Right ventricle myocardium superior (tissue), 1 donor: ENCODE measurements at places on chromosomes 16 and 17. TPM values are rescaled to one million over a fixed set of nuclear protein-coding genes. Genes with fewer than 3 reads are reported as not detected.

DNA sequence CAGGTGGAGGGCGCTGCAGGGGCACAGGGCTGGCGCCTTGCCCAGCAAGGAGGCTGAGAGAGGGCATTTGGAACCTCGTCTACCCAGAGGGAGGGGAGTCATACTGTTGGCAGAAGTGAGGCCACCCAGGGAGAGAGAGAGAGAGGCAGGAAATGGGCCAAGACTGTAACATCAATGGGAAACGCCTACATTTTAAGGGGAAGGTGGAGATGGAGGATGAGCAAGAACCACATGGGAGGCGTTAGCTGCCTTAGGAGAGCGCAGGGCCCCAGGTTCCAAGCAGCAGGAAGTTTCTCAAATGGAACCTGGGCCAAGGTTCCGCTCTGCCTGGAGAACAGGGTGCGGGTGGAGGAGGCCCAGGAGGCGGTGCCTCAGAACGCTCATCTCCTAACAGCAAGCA is 2.7 kb upstream of the WFDC1 start:
- peak; percentile 22 for DNase-seq

GRCh38 chr16:69931631-69932030 is 19.5 kb upstream of the CLEC18A start:
- DNase-seq: no peak

DNA sequence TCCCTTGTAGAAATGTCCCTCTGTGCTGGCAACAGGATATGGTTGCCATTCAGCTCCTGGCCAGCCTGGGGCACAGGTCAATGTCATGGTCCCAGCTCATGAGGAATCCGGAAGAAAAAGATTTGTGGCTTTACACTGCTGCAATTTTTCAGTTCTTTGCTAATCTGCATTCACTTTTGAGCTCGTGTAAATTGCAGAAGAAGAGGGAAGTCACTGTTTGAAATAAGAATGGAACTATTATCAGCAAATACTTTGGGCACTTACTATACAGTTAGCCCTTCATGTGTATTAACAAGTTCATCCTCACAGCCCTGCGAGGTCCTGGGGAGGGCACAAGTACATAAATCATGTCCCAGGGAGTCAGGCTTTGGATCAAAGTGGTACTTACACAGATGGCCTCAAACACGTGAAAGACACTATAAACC is 14.2 kb downstream of the SLC47A2 start:
- no peak for DNase-seq

- peak; percentile 54 for DNase-seq
Observed at GRCh38 chr16:16096121-16096857, 127.0 kb downstream of the ABCC6 start.

LAT gene
- 2.4 TPM for total RNA-seq

GRCh38 chr16:85537795-85538401 is 75.2 kb upstream of the GSE1 start:
- no peak for DNase-seq

DNA sequence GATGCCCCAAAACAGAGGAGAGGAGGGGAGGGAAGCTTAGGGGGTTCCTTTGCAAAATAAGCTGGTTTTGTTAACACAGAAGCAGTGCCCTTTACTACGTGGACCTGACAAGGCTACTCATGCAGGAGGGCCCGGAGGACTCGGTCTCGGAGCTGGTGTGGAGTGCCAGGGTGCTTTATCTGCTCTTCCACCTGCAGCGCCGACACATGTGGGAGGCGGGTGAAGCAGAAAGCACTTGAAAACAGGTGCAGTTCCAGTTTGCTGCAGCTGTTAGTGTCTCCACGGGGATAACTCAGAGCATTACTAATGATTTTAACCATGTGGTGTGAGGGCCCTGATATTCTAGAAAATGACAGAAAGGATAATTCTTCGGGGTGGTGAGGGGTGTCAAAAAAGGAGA is 35.0 kb upstream of the MNT start:
- no peak for DNase-seq

BHLHA9 gene
- total RNA-seq: not detected

PITPNM3 gene
- 0.27 TPM for total RNA-seq

- DNase-seq: no peak
Observed at GRCh38 chr16:10812312-10813098, 6.1 kb downstream of the TVP23A start.

DNA sequence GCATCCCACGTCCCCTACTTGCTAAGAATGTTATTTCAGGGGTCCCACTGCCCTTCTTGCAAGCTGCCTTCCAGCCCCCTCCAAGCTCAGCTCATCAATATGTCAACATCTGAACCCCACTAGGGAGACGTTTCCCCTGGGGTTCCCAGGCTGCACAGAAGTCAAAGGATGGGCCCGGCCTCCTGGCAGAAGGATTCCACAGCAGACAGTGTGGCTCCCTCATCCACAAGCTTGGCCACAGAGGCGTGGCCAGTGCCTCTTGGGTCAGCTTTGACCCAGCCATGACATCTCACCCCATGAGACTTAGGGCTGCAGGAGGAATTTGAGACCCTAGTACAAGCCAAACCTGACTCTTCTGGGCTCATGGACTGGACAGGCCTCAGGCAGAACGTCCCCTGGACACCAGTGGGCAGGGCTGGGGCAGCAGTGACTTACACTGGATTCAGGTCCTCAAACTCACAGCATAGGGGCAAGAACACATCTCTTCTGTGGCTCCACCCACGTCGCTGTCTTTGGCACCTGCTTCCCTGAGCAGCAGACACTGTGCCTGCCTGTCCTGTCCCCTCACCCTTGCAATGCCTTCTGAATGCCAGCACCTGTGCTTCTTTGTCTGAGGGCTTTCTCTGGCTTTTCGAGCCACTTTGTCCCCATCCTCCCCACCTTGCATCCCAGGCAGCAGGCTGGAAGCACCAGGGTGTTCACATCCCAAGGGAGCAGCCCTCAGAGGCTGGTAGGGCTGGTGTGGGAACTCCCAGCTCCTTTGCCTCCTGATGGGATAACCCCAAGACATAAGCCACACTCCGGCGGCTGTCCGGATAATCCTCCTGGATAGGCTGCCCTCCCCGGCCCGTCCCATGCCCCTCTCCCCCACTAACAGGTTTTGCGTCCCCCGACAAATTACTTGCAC is 56.0 kb upstream of the ENPP7 start:
- DNase-seq: no peak

- no peak for DNase-seq
Observed at GRCh38 chr17:72863526-72864211, 228.8 kb downstream of the SLC39A11 start.

GRCh38 chr17:44097110-44097958 is 26.1 kb downstream of the HDAC5 start:
- peak; percentile 85 for DNase-seq

DNA sequence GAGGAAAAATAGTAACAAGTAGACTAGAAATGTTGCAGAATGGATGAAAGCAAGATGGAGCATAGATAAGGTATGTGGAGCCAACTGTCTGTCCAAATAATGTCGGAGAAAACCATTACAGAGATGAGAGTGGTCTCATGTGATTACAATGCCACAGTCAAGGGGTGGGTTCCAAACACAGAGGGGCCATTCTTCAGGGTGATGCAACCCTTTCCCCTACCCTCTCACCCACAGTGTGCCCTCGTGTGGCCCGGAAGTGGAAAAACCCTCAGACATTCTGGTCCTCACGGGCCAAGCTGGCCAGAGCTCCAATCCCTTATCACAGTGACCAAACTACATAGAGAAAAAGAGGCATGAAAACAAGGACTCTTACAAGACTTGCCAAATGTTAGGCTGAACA is 17.7 kb upstream of the HS3ST3A1 start:
- no peak for DNase-seq

ALOX15B gene
- not detected for total RNA-seq

GRCh38 chr16:77677129-77677528 is 45.2 kb upstream of the NUDT7 start:
- DNase-seq: no peak

DNA sequence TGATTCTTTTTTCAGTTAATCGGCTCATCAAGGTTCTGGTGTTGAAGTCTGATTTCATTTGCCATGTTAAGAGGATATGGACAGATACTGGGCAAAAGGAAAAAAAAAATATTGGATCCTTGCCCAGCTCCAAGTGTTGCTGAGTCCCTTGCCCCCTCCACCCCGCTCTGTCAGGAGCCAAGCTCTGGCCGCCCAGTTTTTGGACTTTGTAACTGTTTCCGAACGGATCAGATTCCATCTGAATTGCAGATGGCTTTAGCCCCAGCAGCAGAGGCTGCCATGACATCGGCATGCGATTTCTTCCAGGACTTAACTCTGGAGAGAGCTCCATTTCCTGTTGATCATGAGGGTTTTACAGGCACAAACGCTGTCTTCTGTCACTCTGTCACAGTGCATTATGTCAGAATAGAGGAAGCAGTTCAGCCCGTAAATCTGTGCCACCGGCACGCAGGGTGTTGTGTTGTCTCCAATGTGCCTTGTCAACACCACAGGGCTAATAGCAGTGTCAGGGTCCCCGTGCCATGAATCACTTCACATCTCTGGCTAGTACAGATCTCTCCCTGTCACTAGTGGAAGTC is 615.6 kb downstream of the MAF start:
- peak; percentile 57 for DNase-seq

DNA sequence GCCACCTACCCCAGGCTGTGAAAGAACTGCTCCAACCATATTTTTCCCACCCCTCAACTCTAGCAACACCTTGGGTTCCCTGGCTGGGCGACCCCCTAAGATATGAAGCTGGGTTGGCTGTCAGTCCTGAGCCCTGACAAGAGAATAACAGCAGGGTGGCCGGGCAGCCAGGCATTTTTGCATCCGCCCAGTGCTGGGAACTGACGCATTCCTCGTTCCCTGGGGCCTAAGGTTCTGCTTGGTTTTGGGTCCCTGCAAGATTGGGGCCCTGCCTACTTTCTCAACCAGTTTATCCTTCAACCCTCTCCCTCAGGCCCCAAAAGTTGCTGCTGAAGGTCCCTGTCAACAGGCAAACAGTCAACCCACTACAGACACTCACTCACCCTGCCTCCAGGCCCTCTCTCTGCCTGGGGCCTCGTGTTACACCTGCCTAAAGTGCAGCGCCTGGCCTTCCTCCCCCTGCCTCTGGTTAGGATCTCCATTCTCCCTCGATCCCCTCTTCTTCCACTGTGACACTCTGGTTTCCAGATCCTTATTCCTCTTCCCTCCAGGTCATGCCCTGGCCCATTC is 151.5 kb downstream of the STX8 start:
- DNase-seq: no peak

DNA sequence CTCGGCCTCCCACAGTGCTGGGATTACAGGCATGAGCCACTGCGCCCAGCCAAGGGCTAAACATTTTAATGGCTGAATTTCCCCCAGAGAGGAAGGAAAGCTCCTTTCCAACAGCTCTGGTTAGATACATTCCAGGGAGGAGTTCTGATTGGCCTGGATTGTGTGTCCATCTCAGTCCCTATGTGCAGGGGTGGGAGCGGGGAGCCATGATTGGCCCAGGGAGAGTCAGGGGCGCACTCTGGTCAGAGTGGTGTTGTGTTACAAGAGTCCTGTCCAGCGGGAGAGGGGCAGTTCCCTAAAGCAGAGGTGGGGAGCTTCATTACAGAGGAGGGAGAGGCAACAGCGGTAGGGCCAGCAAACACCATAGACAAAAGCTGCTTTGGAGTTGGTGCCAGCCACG is 75.0 kb downstream of the RAP1GAP2 start:
- no peak for DNase-seq

DNA sequence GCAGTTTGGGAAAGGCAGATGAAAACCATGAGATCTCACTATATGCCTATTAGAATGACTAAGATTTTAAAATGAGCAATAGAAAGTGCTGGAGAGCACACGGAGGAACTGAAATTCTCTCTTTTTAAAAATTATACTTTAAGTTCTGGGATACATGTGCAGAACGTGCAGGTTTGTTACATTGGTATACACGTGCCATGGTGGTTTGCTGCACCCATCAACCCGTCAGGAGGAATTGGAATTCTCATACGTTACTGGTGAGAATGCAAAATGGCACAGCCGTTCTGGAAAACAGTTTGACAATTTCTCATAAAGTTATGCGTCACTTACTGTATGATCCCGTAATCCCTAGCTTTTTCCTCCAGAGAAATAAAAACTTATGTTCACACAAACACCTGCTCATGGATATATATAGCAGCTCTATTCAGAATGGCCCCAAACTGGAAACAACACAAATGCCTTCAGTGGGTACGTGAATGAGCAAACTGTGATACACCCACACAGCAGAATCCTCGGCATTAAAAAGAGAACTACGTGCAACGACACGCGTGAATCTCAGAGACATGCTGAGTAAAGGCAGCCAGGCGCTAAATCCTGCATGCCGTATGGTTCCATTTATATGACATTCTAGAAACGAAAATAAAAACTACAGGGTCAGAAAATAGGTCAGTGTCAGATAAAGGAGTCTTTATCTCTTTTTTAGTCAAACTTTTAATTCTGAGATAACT is 11.8 kb downstream of the PIK3R6 start:
- no peak for DNase-seq

SOX15 gene
- total RNA-seq: 0.91 TPM

ANKS4B gene
- not detected for total RNA-seq

AKAP1 gene
- 228 TPM for total RNA-seq

DNA sequence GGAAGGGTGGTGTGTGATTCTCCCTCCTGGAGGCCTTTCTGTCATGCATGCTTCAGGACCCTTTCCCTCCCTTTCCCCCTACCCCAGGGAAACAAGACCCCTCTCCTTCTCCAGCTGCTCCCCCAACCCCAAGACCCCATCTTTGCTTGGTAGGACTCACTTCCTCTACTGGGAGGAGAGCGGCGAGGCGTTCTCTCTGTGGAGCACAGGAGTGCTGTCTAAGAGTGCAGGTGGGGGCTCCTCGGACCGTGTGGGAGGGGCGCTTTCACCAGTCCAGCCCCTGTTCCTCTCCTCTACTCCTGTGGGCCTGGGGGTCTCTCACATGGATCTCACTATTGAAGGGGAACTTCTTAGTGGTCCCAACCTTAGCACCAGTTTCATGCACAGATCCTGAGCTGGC is 456.1 kb upstream of the ASIC2 start:
- DNase-seq: no peak

MRPL58 gene
- total RNA-seq: 46.6 TPM

DNA sequence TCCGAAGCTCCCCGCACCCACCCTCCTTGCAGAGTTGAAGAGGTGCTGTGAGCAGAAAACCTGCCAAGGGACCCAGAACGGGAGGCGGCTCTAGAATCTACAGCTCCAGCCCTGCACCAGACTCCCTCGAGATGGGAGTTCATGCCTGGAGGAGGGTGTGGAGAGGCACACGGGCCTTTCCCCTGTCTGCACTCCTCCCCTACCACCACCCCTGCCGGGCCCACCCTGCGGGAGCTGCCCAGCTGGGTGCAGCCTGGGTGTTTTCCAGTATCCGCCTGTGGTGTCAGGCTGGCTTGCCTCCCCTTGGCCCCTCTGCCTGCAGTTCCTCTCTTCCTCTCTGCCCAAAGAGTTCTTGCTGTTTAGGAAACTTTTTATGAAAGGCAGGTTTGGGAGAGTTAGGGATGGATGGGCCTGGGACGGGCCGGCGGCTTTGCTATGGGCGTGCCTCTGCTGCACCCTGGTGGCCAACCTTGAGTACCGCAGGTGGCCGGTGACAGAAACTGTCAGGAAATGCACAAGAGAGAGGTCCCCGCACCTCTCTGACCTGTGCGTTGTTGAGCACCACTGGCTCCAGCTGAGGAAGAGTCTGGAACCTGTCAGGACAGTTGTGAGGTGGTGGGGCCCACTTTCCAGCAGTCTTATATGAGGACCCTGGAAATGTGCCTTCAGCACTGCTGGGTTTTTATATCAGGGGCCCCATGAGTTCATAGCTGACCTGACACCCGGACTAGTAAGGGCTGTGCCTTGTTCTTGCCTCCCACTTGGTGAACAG is 354.1 kb downstream of the SEC14L1 start:
- peak; percentile 89 for DNase-seq

DPEP3 gene
- total RNA-seq: not detected

GAS2L2 gene
- total RNA-seq: 0.11 TPM

GRCh38 chr17:69712801-69713311 is 298.4 kb downstream of the MAP2K6 start:
- no peak for DNase-seq

GRCh38 chr17:46264456-46265198 is 30.3 kb upstream of the LRRC37A start:
- DNase-seq: no peak
